ENCODE measurements at places on chromosomes 12 and 14. TPM values are rescaled to one million over a fixed set of nuclear protein-coding genes. Genes with fewer than 3 reads are reported as not detected.

- H3K36me3 ChIP-seq = no peaks in the 10 kb centered on the region
- DNase-seq = no peak
- no peak overlapping the region for H3K27ac ChIP-seq
- H3K27me3 ChIP-seq = peaks cover 12% of the 10 kb centered on the region
Measured at GRCh38 chr12:103169-103981, 36.8 kb downstream of the IQSEC3 start.

DNA sequence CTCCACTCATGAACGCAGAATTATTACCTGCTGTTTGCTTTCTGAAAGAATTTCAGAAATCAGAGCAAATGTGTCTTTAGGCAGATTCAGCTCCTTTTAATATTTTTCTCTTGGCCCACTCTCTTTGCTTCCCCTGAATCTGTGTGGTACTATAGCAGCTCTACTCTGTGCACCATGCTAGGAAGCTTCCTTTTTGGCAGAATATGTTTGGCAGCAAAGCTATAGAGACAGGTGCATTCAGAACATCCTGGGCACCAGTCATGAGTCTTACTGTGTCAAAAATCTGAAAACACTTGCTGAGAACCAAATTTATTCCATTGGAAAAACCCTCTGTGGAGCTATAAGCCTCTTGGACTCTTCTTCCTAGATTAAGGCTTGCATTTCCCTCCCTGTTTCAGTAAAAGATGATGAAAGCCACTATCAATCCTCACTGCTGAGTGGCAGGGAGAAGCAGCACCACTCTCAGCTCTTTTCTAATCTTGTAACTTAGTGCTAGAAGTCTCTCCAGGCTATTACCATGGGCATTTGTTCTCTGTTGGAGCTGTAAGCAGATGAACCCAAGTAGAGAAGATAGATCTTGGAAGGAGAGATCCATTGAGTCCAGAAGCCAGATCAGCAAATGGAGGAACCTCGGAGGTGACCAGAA, 18.2 kb downstream of the CIPC start:
- H3K27ac ChIP-seq = no peak overlapping the region
- no peak for DNase-seq
- H3K27me3 ChIP-seq = no peaks in the 10 kb centered on the region
- peaks cover 28% of the 10 kb centered on the region for H3K36me3 ChIP-seq

DNA sequence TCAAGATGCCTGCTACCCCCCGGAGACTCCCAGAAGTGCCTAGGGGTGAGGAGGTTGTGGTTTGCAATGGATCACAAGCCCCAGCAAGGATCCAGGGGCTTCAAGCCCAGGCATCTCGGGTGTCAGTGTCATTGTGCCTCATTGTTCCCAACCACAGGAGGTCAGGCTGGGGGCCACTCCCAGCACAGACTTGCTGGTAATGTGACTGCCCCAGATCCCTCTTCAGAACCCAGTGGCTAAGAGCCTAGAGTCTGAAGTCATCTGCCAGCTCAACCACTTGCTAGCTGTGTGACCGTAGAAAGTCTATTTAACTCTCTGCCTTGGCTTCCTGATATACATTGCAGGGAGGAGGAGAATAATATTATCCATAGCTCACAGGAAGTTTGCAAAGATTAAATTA, 7.7 kb upstream of the ASB2 start:
- DNase-seq = peak; percentile 7
- no peaks in the 10 kb centered on the region for H3K36me3 ChIP-seq
- no peaks in the 10 kb centered on the region for H3K27me3 ChIP-seq

DNA sequence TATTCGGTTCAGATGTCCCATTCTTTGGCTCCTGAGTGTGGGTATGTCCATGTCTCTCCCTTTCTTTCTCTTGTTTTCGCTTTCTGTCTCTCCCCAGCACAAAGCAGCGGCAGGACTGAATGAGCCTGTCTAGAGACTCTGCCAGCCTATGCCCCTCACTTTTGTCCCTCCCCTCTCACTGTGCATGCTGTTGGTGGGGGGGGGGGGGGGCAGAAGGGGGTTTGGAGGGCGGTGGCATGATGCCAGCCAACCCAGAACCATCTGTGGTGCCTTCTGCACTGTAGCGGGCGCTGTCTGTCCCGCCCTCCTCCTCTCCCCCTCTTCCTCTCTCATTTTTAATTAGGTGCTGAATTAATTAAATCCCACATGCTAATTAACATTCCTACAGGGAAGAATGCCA, 17.7 kb downstream of the NGDN start:
- no peak overlapping the region for H3K4me3 ChIP-seq
- no peak for DNase-seq
- H3K4me1 ChIP-seq = no peaks in the 10 kb centered on the region
- no peaks in the 10 kb centered on the region for H3K27me3 ChIP-seq
- H3K27ac ChIP-seq = no peak overlapping the region

GRCh38 chr12:90181216-90181615, 472.6 kb upstream of the ATP2B1 start:
- H3K4me3 ChIP-seq = no peak overlapping the region
- H3K27me3 ChIP-seq = no peaks in the 10 kb centered on the region
- H3K4me1 ChIP-seq = no peaks in the 10 kb centered on the region
- no peak for DNase-seq

DNA sequence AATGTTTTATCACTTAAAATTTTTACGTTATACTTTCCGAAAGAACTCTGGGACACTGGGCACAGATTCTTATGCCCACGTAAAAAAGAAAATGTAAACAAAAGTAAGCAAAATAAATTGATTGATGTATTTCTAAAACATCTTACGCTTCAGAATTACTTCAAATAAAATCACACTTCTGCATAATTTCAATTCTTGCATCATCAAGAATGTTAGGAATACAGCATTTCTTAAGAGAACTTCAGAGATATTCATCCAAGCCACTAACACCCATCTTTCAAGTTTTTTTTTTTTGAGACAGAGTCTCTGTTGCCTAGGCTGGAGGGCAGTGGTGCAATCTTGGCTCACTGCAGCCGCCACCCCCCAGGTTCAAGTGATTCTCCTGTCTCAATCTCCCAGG, 180.6 kb downstream of the MED13L start:
- H3K27me3 ChIP-seq = no peaks in the 10 kb centered on the region
- H3K4me1 ChIP-seq = no peaks in the 10 kb centered on the region
- no peak for DNase-seq
- H3K36me3 ChIP-seq = peaks cover 5% of the 10 kb centered on the region
- no peak overlapping the region for H3K27ac ChIP-seq
- H3K4me3 ChIP-seq = no peak overlapping the region

DNA sequence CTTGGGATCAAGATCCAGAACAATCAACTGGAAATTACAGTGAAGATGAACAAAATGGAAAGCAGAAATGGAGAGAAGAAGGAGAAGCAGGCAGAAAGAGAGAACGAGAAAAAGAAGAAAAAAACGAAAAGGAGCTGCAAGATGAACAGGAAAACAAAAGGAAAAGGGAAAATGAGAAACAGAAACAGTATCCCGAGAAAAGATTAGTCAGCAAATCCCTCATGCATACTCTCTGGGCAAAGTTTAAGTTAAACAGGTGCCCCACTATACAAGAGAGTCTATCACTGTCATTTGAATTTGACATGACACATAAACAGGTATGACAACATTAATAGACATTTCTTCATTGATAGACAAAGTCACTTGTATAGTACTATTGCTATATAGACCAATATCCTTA, 5.0 kb downstream of the NANOGNB start:
- H3K27me3 ChIP-seq = peaks cover 22% of the 10 kb centered on the region
- no peaks in the 10 kb centered on the region for H3K4me1 ChIP-seq
- DNase-seq = no peak
- no peak overlapping the region for H3K27ac ChIP-seq

- no peak overlapping the region for H3K4me3 ChIP-seq
- H3K4me1 ChIP-seq = peaks cover 24% of the 10 kb centered on the region
- no peak for DNase-seq
- no peaks in the 10 kb centered on the region for H3K27me3 ChIP-seq
- H3K27ac ChIP-seq = no peak overlapping the region
Measured at GRCh38 chr14:67973436-67973835, 153.9 kb downstream of the RAD51B start.

DNA sequence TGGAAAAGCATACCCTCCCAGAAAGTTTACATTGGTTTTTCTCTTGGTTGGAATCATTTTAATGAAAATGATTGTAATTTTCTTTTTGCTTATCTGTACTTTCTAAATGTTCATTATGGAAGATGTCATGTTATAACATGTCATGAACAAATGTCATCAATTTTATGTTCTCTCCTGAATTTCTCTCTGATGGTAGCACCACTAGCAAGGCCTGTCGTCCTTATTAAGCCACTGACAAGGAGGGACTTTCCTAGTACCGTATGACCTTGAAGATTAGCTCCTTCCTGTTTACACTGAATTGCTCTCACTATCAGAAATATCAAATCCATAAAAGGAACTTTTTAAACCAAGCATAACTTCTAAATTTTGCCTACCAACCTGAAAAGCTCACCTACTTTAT, 99.0 kb downstream of the ESR2 start:
- DNase-seq = no peak
- H3K36me3 ChIP-seq = no peaks in the 10 kb centered on the region
- H3K4me3 ChIP-seq = no peak overlapping the region
- H3K27me3 ChIP-seq = no peaks in the 10 kb centered on the region
- peaks cover 4% of the 10 kb centered on the region for H3K4me1 ChIP-seq
- no peak overlapping the region for H3K27ac ChIP-seq

GRCh38 chr12:12511021-12511783, 51.5 kb downstream of the DUSP16 start:
- no peaks in the 10 kb centered on the region for H3K27me3 ChIP-seq
- H3K27ac ChIP-seq = peak overlapping the region; percentile 53
- peak; percentile 4 for DNase-seq

GRCh38 chr14:104970231-104971068, 7.7 kb downstream of the AHNAK2 start:
- H3K4me1 ChIP-seq = peaks cover 85% of the 10 kb centered on the region
- peak overlapping the region; percentile 47 for H3K4me3 ChIP-seq
- peak overlapping the region; percentile 73 for H3K27ac ChIP-seq

GRCh38 chr12:98645572-98646067, 530 bp downstream of the APAF1 start:
- H3K4me3 ChIP-seq = peak overlapping the region; percentile 88
- no peaks in the 10 kb centered on the region for H3K36me3 ChIP-seq
- H3K27ac ChIP-seq = no peak overlapping the region
- peak; percentile 18 for DNase-seq
- H3K4me1 ChIP-seq = peaks cover 6% of the 10 kb centered on the region

DNA sequence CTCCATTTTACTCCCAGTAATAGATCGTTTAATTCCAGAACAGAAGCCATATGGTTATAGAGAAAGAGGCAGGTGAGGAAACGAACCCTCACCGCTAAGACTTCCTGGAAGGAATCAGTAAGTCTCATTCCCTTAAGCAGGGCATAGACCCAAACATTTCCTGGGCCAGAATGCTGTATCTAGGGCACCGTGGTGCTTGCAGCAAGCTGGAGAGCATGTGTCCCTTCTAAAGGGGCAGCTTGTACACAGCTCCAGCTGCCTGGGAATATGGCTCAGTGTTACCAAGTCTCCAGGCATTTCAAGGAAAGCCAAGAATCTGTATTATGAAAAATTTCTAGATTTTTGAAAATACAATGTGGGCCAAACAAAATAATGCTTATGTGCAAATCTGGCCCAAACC, 73.4 kb downstream of the PPM1H start:
- no peaks in the 10 kb centered on the region for H3K27me3 ChIP-seq
- DNase-seq = no peak
- peaks cover 52% of the 10 kb centered on the region for H3K4me1 ChIP-seq
- 0 out of 2 replicates have a peak overlapping the region, but pooled peaks have one; percentile 8 for H3K27ac ChIP-seq
- no peaks in the 10 kb centered on the region for H3K36me3 ChIP-seq

DNA sequence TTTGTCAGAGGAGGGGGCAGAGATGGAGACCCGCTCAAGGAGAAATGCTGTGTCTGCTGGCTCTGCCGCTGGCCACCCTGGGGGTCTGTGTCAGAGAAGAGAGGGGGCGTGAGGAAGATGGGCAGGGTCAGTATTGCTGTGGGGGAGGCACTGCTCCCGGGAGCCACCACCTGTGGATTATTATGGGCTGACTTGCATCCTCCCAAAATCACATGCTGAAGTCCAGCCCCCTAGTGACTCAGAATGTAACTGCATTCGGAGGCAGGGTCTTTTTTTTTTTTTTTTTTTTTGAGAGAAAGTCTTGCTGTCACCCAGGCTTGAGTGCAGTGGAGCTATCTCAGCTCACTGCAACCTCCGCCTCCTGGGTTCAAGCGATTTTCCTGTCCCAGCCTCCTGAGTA, 12.3 kb downstream of the ABCD4 start:
- H3K4me1 ChIP-seq = no peaks in the 10 kb centered on the region
- no peak overlapping the region for H3K27ac ChIP-seq
- DNase-seq = peak; percentile 51

The SLC38A4 gene
- not detected for total RNA-seq

The DPPA3 gene
- total RNA-seq = not detected

The SYNE3 gene
- total RNA-seq = 1.2 TPM

The KLHDC1 gene
- 0.07 TPM for total RNA-seq

The PLEKHG7 gene
- not detected for total RNA-seq

The ADAMTS20 gene
- 1.6 TPM for total RNA-seq

The RIPK3 gene
- not detected for total RNA-seq

The SYCP3 gene
- total RNA-seq = not detected

The PZP gene
- total RNA-seq = not detected

Data from PC-3 (cell line).